SHP77 treated with DMSO at 0.1 percent for 48 hours (cell line): ENCODE measurements at places on chromosomes 3 and 15.

DNA sequence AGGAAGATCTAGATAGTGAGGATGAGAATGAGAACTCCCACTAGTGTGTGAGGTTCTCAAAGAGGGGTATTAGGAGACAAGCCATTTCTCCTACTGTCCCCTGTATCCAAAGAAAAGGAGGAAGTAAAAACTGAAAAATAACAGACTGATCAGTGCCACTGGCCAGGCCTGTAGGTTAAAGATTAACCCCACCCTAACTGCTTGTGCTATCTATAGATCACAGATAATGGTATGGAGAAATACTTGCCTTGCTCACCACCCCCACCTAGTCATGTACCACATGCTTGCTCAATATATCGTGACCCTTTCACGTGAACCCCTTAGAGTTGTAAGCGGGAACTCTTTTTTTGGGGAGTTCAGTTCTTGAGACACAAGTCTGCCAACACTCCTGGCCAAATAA is 519.7 kb upstream of the FRG2C start:
- DNase-seq = no peak

GRCh38 chr15:62940755-62941361 is 101.7 kb upstream of the TPM1 start:
- DNase-seq = no peak

DNA sequence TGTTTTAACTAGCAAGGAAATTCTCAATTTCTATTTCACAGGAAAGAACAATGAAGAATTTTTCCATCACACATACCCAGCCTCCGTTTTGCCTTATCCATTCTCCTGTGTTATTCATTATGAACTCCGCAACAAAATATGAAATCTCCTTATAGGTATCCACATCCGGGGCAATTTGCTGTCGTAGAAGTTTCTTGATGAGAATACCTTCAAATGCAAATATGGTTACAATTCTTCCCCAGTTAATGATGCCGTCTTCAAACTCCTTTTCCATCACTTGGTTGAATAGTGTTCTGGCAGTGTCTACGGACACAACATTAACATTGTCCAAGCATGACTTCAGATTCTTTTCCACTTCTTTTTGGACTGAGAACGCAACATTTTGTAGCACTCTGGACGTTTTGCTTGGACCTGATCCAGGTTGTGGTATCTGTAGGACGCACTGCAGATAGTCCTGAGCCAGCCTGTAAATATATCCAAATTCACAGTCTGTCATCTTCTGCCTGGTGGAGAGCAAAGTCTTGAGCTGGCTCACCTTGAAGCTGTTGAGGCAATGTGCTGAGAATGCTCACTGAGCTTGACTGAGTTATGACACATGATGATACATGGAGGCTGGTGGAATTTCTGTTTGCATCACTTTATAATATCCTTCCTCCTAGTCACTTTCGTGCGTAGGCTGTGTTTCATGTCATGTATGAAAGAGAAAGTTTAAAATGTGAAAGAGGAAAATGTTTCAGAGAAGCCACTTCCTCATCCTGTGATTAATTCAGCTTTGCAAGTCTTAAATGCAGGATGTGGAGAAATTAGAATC is at the start of gene BCL2A1:
TSS of gene BCL2A1 (minus strand) at position 573 of the 811 bp plus-strand sequence. CDS start at position 496, 77 bp downstream.
- no peak for DNase-seq

- DNase-seq = no peak
Measured at GRCh38 chr3:163936543-163936942, 1141.8 kb downstream of the SI start.

DNA sequence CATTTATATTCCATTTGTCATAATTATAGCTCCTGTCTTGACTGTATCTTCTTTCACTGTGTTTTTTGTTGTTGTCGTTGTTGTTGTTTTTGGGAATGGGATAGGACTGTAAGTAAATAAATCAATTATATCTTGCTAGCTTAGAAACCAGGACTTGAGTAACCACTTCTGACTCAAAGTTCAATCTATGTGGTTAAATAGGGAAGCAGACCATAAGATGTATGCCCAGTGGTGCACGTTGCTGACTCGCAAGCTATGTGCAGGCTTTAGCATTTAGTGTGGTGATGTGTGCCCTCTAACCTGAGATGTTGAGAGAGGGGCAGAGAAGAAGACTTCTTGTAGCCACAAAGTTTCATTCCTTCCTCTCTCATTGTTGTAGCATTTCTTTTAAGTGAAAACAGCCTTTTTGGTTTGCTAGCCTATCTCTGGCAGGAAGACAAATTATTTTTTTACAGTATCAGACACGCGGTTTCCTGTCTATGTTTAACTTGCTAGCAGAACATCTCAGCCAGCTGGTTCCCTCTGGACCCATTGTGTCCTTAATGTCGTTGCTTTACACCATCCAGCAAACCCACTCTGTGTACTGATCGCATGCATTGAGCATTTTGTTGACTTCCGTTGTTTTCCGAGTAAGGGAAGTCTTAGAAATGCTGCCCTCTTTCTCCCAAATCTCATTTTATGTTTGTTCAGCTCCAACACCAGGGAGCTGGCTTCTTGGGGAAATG is 52.1 kb downstream of the TGFBR2 start:
- no peak for DNase-seq

DNA sequence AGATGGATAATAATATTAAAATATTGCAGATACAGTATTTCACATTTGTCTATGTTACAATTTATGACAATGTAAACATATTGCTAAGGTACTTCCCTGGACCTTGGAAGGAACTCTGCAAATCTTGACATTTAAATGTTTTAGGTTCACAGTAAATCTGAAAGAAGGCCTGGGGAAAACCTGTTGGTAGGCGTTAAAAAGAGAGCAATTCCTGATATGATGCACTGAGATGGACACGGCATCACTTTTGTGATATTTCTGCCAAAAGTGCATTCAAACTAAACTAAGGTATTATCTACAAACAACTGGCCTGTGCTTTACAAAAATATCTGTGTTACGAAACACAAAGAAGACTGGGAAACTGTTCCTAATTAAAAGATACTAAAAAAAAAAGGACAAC is 6.1 kb upstream of the TP63 start:
- DNase-seq = no peak

DNA sequence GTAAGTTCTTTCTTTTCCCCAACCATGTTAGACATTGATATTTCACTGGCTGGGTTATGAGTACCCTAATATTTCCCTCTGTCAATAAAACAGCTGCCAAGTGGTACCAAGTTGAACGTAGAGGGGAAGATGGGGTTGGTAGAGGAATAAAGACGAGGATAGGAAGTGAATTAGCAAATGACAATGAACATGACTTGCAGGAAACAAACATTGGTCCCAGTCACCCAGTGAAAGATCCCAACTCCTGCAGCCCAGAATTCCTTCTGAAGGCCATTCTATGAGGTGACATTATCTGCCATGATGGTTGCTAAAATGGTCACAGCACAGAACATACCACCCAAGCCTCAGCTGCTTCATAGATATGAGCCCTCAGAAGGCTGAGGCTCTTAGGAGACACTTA is 159.0 kb upstream of the CTNNB1 start:
- DNase-seq = no peak

DNA sequence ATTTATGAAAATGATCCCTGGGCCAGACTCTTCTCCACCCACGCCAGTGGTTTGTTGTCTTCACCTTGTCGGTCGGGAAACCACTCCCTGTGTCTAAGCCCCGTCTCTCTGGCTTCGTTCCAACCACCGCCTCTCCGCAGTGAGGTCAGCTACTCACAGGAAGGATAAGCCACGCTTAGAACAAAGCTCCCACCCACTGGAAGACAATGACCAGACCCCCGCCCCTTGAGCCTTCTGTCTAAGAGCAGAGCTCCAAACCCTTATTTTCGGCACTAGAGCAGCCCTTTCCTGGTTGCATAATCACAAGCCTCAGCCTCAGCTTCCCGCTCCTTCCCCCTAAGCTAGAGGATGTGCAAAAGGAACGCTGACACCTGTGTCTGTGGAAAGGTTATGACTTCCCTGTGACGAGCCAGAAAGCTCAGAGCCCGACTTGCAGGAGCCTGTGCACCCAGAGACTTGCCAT is 114.9 kb upstream of the MEF2A start:
- DNase-seq = no peak

GRCh38 chr15:38708672-38709180 is 144.1 kb upstream of the RASGRP1 start:
- no peak for DNase-seq

GRCh38 chr3:72576563-72576962 is 271.7 kb downstream of the SHQ1 start:
- no peak for DNase-seq

DNA sequence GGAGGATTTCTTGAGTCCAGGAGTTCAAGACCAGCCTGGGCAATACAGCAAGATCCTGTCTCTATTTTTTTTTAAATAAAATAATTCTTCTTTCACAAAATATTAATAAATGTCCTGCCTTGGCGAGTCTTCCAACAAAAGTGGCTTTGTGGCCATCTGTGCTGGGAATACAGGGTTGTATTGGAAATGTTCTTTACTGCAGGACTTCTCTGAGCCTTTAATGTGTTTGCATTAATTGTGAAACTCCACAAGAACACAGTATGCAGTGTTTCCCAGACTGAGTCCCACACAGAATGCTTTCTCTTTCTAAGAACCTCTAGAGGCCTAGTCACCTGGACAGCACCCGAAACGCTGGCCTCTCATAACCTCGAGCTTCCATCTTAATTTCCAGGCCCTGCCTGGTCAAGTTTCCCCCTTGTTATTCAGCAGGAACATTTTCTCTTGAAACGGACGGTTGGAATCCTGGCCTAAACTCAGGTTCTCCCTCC is 85.4 kb upstream of the ARRDC4 start:
- no peak for DNase-seq

- no peak for DNase-seq
Measured at GRCh38 chr3:127720161-127720823, 47.5 kb downstream of the ABTB1 start.

DNA sequence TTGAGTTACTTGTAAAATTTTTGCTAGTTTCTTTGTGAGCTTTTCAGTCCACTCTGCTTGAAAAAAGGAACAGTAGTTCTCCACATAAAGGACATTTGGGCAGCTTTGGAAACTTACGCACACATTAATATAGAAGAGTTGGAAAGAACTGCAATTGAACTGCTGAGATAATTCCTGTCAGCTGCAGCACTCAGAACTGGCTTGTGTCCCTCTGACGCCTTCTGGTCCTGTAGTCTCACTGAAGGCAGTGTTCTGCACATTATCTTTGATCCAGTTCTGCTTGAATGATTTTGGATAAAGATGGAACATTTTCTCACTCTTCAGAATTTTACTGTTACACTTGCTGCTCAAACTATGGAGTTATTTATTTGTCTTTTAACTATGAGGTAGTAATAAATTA is 901.9 kb downstream of the OTOL1 start:
- no peak for DNase-seq

- no peak for DNase-seq
Measured at GRCh38 chr3:71511446-71511845, 72.1 kb downstream of the FOXP1 start.

- DNase-seq = no peak
Measured at GRCh38 chr15:29731865-29732264, 90.4 kb downstream of the TJP1 start.

- peak; percentile 64 for DNase-seq
Measured at GRCh38 chr3:126509597-126510307, 7.8 kb downstream of the UROC1 start.

DNA sequence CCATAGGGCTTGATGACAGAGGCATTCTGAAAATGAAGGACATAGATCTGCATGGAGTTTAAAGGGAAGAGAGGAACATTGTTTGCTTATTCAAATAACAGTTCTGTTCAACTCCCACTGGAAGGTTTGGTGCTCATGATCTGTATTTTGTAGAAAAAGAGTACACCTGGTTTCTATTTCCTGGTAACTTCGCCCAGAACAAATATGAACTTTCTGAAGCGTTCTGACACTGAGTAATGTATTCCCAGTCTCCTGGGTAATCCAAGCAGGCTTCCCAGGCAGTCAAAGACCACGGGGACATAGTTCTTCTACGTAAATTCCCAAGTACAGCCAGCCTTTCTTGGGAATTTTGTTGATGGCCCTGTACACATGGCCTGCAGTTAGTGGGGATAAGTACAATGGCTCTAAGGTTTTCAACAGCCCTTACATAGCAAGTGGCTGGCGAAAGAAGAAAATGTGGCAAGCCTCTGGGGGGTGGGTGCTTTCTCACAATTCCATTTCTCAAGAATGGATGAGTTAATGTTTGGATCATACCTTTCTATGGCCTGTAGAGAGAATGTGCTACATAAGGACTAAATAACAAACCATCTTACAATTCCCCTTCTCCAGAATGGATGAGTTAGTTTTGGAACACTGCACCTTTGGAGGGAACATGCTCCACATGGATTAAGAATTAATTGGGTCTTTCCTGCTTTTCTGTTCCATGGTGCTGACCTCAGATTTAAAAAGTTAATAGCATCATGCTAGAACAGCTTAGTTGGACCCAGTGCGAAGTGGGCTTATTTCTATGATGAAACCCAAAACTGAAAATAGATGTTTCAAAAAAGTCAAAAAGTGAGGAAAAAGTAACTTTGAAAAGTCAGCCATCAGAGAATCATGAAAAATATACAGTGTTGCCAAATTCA is 52.7 kb downstream of the COL6A6 start:
- DNase-seq = no peak

GRCh38 chr3:4504340-4505261 is 11.5 kb downstream of the ITPR1 start:
- DNase-seq = peak; percentile 11

GRCh38 chr3:67897351-67898336 is 243.2 kb upstream of the SUCLG2 start:
- no peak for DNase-seq

DNA sequence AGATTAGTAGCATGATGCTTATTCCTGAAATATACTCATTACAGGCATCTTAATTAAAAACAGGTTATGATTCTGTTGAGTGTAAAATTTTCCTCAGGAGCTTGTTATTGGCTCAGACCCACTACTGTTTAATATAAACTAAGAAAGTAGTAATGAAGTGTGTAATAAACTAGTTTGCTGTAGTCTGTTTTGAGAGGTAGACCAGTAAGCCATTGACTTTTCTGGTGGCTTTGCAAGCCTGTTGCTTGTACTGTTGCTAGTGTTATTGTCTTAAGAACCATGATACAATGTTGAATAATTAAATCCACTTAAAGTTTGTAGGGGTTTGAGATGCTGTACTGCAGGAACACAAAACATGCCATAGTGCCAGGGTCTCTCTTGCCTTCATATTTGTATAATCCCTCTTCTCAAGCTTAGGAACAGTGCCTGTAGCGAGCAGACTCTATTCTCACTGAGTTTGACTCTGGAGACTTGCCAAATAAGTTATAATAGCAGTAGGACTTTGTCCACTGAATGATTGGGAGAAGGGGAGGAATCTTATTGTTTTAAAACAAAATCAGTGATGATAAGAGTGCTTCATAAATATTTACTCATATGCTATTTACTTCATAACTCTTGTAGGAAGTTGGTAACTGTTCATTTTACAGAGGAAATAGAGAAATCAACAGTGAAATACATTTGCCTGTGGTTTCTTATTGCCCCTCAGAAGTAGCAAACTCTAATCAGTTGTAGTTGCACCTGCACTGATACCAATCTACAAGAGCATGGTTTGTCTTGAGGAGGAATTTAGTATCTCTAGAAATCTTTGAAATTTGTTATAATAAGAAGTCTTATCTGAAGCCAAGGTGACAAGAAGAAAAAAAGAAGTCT is 13.4 kb downstream of the TCF12 start:
- DNase-seq = no peak

DNA sequence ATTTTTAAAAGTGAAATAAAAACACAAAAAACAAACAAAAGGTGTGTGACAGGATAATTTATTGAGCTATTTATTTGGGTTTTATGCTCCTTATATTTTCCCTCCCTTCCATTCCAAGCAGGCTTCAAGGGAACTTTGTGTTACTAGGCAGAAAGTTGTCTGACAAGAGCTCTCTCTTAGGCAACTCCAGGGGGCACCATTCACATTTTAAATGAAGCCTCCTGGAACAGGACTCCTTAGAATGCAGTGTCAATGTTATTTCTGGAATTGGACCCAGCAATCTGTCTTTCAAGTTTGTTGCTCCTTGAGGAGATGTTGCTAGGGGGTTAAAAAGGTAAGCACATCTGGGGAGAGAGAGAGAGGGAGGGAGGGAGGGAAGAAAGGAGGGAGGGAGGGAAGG is 5.4 kb upstream of the RFX7 start:
- peak; percentile 4 for DNase-seq
